ENCODE measurements at places on chromosomes 7 and 10.

- no peak for DNase-seq
Measured at GRCh38 chr10:122336332-122336731, 38.2 kb upstream of the PLEKHA1 start.

DNA sequence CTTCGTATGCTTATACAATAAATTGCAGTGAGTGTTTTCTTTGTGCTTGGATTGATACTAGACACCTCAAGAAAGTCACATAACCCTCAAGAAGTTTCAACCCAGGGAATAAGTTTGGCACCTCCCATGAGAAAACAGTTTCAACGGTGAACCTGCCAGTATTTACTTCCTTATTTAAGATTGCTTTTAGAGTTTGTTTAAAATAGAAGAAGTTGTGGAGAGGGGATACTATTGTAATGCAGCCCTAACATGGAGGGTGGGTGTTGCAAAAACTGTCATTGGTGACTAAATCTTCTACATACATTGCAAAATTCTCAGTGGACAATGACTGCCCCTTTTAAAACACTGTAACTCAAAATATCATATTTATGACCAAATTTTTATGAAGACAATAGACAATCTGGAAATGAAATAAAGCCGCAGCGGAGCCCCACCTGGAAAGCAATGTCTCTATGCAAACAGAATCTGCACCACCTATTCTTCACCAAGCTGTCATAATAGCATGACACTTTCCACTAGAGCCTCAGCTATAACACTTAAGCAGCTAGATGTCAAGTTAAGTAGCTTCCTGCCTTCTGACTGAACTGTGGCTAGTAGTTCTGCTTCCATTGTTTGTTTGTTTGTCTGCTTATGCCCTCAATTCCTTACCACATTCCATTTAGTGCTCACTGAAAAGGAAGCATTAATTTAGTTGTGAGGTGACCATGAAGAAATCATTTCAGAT, 98.2 kb downstream of the MDFIC start:
- no peak for DNase-seq

DNA sequence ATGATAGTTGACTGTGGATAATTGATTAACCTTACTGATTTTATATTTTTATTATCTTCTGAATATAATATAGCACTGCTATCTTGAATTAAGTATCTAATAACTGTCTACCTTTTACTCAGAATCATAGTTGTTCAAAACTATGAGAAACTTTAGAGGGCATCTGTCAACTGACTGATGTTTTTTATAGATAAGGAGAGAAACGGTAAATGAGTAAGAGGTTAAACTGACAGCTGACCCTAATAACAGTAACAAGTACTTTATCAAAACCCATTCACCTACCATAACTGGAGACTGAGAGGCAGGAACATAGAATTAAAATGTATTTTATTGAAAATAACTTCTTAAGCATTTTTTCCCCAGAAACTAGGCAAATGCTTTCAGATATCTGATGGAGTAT, 62.2 kb downstream of the CYP51A1 start:
- no peak for DNase-seq

GRCh38 chr7:131173145-131173890, 154.4 kb upstream of the MKLN1 start:
- DNase-seq = peak; percentile 92

GRCh38 chr7:151491859-151492258, 27.8 kb downstream of the RHEB start:
- peak; percentile 92 for DNase-seq

DNA sequence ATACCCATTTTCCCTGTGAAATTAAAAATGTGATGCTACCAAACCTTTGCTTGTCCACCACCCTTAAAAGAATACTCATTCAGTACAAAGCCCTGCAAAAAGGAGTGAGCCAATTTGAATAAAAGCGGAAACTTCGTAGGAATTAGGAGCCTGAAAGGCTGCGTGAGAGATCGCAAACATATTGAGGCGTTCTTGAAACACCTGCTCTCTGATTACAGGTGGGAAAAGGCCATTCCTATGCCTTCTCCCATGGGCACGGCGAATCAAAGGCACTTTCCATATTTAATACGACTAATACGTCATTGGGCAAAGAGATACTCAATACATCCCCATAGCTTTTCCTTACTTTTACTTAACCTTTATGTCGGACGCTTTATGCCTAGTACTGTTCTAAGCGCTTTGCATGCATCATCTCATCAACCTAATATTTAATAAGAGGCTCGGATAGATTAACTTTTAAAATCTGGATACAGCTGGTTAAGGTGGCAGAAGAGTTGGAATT, 30.9 kb upstream of the KMT2E start:
- no peak for DNase-seq

DNA sequence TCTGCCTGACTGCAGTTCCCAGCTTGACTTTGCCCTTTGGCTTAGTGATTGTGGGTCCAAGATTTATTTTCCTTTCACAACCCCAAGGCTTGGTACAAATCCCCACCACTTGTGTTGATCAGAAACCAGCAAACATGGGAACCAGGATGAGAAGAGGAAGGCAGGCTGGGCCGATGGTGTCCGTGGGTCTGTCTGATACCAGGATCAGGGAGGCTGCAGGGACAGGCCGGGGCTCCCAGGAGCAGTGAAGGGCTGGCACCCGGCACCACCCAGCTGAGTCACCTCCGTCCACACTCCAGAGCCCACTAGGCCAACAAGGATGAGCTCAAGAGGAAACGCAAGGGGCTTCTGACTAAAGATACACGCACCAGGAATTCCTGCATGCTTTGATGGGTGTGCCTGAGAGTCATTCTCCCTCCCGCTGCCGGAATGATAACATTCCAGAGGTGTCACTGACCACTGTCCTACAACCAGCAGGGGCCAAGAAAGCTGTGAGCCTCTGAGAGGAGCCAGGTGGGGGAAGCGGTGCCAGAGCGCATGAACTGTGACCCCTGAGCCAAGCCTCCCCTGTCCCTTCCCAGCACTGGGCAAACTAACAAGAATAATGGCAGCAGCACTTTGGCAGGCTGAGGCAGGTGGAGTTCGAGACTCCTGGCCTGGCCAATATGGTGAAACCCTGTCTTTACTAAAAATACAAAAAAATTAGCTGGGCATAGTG, 29.2 kb upstream of the PROSER2 start:
- peak; percentile 100 for DNase-seq

GRCh38 chr10:52229291-52229931, 84.7 kb upstream of the DKK1 start:
- DNase-seq = peak; percentile 46

- DNase-seq = no peak
Measured at GRCh38 chr7:49787980-49788379, 14.5 kb downstream of the VWC2 start.

DNA sequence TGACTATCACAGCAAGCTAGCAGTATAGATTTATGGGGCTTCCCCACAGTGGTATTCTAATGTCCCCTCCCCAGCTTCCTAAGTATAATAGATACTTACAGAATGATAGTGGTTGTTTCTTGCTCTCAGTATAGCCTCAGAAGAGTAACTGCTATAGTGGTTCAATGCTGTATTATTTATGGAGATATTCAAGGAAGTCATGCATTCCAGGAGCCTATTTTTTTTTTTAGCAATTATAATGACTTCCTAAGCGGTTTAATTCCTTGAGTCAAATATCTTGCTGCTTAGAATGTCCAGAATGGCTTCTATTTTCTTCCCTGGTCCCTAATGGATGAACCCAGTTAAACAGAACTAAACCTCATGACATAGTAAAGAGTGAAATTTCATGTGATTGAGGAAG, 451.5 kb upstream of the SEMA3D start:
- DNase-seq = no peak

GRCh38 chr7:85186083-85186520, 754 bp downstream of the SEMA3D start:
- peak; percentile 75 for DNase-seq

DNA sequence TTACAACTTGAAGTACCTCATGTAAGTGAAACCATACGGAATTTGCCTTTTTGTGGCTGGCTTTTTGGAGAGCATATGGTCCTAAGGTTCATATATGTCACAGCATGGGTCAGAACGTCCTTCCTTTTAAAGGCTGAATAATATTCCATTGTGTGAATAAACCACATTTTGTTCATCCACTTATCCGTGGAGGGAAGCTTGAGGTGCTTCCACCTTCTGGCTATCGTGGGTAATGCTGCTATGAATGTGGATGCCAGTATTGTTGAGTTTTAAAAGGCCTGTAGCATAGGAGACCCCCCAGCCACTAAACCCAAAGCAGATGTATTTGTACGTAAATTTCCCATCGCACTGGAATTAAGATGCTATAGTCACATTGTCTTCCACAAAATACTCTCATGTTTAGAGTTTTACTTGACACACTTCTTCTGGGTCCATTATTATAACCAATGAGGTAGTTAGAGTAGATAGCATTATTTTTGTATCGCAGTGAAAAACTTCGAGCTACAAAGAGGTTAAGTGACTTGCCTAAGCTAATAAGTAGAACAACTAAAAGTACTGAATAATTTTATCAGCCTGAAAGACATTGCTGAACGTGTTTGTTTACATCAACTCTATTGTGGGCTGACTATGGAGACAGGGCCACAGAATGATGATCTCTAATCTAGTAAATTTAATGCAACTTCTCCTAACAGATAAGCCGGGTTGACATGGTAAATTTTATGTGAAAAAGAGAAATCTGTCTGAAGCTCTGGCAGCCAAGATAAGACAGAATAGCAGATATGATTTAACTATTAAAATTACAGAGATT, 183.0 kb upstream of the CTBP2 start:
- DNase-seq = peak; percentile 56

GRCh38 chr10:124436191-124436638, 13.6 kb downstream of the NKX1-2 start:
- peak; percentile 62 for DNase-seq

GRCh38 chr7:127736511-127736910, 84.5 kb downstream of the SND1 start:
- no peak for DNase-seq

GRCh38 chr10:5106553-5106952, 12.3 kb downstream of the AKR1C3 start:
- DNase-seq = no peak

DNA sequence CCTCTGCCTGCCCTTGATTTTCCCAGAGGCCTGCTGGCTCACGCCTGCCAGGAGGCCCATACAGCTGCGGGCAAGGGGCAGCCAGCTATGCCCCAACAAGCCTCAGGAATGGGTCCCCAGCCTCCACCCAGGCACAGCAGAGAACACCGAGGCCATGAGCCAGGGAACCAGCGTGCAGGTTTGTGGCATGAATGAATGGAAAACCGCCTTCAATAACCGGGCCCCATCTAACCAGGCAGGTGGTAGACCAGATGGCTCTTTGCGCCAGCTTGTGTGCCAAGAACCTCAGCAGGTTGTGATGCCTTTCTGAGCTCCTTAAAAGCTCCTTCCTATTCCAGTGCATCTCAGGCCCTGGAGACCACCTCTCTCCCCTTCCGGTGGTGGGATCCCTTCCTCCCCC, 50.2 kb downstream of the ELFN1 start:
- DNase-seq = no peak

GRCh38 chr7:92963566-92963965, 127.2 kb upstream of the CDK6 start:
- DNase-seq = no peak

DNA sequence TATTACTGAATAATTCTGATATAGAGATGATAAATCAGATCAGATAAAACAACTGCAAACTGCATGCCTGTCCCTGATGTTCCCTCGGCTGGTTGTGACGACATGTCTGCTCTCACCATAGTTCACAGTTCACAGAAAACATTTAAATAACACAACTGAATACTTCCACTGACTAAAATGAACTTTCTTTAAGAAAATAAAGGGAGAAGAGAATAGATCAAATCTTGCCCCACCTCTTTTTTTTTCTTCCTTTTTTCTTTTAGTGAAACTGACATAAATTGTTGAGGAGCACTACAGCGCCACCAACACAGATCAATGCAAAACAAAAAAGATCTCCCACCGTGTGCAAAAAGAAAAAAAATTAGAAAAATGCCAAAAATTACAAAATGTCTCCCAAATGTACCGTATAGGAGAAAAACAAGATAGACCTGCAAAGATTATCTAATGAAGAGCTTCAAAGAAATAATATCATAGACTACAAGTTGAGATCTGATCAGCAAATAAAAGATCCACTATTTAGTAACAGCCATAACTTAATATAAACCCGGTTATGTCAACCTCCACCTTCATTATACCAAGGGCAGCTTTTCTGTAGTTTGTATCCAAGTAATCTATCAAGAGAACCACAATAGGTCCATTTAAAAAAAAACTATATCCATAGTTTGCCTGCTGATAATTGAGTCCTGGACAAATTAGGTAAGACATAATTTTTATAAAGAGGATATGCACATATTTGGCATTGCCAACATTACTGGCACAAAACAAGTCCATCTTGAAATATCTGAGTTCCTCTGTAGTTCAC, 30.7 kb upstream of the EPC1 start:
- peak; percentile 63 for DNase-seq

DNA sequence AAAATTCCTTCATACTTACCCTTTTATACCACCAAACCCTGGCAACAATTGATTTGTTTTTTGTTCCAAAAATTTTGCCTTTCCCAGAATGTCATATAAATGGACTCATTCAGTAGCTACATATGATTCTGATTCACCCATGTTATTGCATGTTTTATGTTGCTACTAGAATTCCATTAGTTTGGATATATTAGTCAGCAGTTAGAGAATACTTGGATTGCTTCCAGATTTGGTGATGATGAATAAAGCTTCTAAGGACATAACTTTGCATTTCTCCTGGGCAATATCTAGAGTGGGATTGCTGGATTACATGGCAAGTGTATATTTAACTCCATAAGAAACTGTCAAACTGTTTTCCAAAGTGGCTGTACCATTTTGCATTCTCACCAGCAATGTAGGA, 806.9 kb downstream of the DNAJB9 start:
- DNase-seq = peak; percentile 68

- DNase-seq = no peak
Measured at GRCh38 chr7:75900617-75901315, 14.2 kb upstream of the POR start.

GRCh38 chr7:1641173-1641572, 28.9 kb upstream of the ELFN1 start:
- DNase-seq = no peak

- DNase-seq = no peak
Measured at GRCh38 chr7:108499566-108499965, 26.4 kb downstream of the PNPLA8 start.

- peak; percentile 64 for DNase-seq
Measured at GRCh38 chr10:88565072-88565471, 18.0 kb downstream of the RNLS start.

- no peak for DNase-seq
Measured at GRCh38 chr10:47207894-47208469, 92.0 kb upstream of the GDF10 start.

DNA sequence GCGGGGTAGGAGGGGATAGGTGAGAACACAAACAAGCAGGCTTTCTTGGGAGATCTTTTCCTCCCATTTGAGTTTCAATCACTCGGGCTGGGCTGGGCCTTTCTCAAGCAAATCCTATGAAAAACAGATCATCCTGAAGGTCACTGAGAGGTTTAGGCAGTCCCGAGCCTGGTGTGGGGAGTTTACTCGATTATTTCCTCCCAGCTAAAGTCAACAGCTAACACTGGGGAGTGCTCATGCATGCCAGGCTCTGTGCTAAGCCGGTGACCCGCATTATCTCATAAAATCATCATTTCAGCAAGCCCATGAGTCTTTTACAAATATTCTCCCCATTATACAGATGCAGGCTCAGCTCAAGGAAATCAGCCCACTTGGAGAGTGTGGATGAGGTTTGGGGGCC, 85.0 kb upstream of the PAX2 start:
- no peak for DNase-seq

Data from ELR (cell line).